BJ (cell line): ENCODE measurements at places on chromosomes 2 and 18.

DNA sequence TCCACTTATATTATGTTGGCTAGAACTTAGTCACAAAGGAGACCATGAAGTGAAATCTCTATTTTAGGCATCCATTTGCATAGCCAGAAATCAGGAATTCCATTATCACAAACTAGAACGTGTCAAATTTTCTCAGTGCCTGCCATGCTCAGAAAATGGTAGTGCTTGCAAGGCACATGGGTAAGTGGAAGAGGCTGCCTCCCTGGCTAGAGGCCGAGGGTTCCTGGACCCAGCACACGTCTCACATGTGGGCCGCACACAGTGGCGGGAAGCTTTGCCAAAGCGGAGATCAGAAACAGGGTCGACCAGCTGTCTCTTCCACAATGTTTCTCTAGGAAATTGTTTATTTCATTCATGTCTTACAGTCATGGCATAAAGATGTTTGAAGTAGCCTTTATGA is 42.3 kb downstream of the TRAF3IP1 start:
- DNase-seq, result no peak

GRCh38 chr2:80257450-80257849 is 47.1 kb downstream of the LRRTM1 start:
- no peak for DNase-seq

- DNase-seq, result no peak
These were observed 128.5 kb downstream of the CALCRL start for GRCh38 chr2:187319441-187320108.

DNA sequence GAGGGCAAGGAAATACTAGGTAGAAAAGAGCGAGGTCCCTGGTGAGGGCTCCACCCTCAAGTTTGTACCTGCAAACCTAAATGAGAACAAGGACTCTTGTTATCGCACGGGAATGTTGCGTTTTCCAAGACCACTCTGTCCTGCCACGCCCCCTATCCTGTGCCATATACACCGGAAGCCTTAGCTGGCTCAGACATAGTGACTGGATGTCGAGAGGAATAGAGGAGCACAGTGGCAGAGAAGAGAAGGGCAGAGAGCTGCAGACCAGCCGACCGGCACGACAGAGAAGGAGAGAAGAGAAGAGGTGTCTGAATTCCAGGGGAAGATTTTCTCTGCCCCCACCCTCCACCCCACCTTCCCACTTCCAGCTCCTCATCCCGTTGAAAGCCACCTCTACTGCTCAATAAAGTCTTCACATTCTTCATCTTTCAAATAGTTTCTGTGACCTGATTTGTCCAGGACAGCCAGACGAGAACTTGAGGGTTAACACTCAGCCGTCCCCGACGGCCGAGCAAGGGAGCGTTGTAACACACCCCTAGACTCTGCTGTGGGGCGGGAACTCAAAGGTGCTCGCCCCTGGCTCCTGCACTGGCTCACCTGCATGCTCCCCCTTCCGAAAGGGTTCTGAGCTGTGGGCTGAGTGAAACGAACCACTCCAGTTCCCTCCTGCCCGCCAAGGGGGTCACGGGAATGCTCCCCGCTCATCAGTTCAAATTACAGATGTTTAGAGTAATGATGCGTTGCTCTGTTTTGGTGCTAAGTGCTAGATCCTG is 24.9 kb upstream of the COL3A1 start:
- DNase-seq, result no peak

DNA sequence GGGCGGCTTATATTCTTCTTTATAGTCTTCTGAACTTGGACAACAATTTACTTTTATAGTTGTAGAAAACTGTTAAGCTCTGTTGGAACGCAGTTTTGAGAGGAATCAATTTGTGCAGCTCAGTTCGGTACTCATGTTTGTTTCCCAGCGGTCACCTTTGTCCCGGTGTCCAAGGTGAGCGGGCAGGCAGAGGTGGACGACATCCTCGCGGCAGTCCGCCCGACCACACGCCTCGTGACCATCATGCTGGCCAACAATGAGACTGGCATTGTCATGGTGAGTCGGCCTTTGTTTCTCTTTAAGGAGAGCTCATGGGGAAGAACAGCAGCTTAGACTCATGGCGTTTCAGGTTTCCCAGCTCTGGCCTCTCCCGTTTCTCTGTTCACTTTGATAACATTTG is 18.6 kb upstream of the ESPNL start:
- DNase-seq, result no peak

DNA sequence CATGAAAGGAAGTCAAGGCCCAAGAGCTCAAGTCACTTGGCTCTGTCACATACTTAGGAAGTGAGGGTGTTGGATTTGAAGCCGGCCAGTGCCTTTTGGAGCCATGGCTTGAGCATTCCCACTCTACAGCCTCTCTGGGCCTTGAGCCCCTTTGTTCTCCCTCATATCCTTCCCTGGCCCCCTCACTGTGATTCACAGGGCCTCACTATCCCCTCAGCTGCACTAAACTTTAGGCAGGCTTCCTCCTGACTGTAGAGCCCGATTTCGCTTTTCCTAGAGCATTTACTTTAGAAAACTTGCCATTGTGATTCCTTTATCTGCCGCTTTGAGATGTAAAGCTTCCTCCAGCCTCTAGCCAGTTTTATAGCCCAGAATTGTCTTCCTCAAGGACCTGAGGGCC is 107.6 kb downstream of the FBXO15 start:
- DNase-seq, result no peak

DNA sequence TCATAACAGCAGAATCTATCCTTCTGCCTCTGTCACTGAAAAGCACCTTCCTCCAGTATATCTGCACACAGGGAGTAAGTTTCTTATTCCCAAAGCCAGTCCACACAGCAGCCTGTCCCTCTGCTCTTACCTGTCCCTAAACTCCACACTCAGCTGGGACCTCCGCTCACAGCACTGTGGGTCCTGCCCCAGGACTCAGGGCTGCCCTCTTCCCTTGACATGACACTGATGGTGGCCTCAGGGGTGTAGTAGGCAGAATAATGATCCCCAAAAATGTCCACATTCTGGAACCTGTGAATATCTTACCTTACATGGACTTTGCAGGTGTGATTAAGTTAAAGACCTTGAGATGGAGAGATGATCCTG is 39.7 kb upstream of the EML4 start:
- no peak for DNase-seq
